ENCODE measurements at places on chromosomes 3 and 15.

- no peak overlapping the region for H3K27ac ChIP-seq
- H3K4me3 ChIP-seq, result no peak overlapping the region
- peaks cover 31% of the 10 kb centered on the region for H3K4me1 ChIP-seq
Observed at GRCh38 chr3:120555657-120556509, 40.3 kb upstream of the NDUFB4 start.

DNA sequence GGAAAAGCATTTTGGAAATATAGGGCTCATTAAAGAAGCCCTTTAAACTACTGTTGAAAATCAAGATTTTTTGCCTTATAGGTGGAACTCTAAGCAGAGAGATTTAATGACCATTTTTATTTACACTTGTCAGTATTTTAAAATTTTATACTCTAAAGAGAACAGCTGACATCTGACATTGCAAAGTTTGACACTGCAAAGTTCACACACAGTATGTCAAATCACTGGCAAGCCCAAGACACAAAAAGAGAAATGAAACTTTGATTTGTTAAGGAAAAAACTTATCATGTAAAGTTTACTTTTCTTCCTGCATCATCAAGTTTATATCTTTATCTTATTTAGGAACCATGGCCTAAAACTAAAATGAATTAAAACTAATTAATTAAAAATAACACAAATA is 40.2 kb downstream of the DPH6 start:
- no peak for DNase-seq
- H3K4me3 ChIP-seq, result no peak overlapping the region
- no peaks in the 10 kb centered on the region for H3K27me3 ChIP-seq
- peaks cover 15% of the 10 kb centered on the region for H3K4me1 ChIP-seq

GRCh38 chr15:73694419-73694818 is 10.2 kb downstream of the CD276 start:
- no peaks in the 10 kb centered on the region for H3K36me3 ChIP-seq
- peaks cover 33% of the 10 kb centered on the region for H3K4me1 ChIP-seq
- peak overlapping the region; percentile 45 for H3K27ac ChIP-seq

DNA sequence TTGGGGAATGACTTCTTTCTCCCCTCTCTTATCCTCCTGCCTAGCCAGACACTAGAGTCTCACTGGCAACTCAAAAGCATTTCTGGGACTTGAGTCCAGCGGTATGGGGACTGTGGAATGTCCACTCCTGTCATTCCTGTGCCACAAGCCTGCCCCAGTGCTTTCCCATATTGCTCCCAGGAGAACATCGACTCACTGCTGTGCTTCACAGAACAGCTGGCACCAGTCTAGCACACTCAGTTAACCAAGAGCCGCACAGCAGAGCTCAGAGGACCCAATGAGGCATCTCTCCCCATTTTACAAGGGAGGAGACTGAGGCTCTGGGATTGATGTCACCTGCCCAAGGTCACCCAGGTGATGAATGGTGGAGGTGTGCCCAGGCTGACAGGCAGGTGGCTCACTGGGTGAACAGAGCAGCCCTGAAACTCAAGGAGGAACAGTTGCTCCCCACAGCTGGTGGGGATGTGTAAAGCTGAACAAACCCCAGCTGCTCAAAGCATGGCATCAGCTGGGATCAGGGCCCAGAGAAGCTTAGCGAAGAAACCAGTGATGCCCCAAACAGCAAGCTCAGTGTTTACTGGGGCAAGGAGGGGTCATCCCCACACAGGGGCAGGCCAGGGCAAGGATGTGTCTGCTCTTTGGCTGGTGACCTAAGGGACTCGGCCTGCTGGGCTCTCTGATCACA is 35.4 kb upstream of the DUSP7 start:
- DNase-seq, result no peak
- peaks cover 7% of the 10 kb centered on the region for H3K36me3 ChIP-seq
- no peaks in the 10 kb centered on the region for H3K27me3 ChIP-seq
- H3K27ac ChIP-seq, result no peak overlapping the region

DNA sequence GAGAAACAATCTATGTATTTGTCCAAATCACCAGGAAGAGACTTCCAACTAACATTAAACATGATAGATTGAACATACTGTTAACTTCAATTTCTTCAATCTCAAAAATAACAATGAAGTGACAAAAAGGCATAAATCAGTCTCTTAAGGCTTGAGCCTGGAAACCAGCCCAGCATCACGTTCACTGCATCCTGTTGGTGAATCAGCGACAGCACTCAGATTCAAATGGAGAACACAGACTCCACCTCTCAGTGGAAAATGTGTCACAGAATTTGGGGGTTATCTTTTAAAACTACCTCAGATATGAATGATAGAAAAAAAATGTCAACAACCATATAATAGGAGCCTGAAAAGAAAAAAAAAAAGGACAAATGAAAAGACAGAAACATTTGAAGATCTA is 212.0 kb downstream of the MINAR1 start:
- H3K27me3 ChIP-seq, result no peaks in the 10 kb centered on the region
- no peaks in the 10 kb centered on the region for H3K4me1 ChIP-seq
- DNase-seq, result no peak
- no peak overlapping the region for H3K4me3 ChIP-seq

DNA sequence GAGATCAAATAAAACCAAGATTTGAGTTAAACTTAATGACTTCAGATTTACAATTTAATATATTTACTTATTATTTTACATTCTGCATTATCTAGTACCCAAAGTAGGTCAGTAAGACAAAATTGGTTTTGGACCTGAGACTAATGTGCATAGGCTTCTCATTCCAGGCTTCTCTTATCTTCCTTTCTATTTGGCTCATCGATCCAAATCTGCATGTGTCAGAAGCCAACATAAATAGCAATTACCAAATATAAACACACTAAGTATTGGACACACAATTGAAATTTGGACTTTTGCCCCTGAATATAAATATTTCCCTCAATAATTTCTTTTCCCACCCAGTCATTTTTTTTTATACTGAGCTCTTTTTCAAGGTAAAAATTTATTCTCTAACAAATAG is 290.6 kb upstream of the ARHGEF26 start:
- no peak for DNase-seq
- H3K4me3 ChIP-seq, result no peak overlapping the region
- H3K4me1 ChIP-seq, result peaks cover 6% of the 10 kb centered on the region
- no peaks in the 10 kb centered on the region for H3K27me3 ChIP-seq
- no peak overlapping the region for H3K27ac ChIP-seq
- H3K36me3 ChIP-seq, result peaks cover 7% of the 10 kb centered on the region
